ENCODE measurements at places on chromosomes 12 and 14.
A peak's percentile ranks its signal among the peaks of the same experiment; 100 is the strongest.

- no peak for DNase-seq
Measured at GRCh38 chr14:100828031-100828769, 2.3 kb downstream of the MEG3 start.

GRCh38 chr12:94157981-94158411 lies 9.6 kb downstream of the PLXNC1 start:
- no peak for DNase-seq

DNA sequence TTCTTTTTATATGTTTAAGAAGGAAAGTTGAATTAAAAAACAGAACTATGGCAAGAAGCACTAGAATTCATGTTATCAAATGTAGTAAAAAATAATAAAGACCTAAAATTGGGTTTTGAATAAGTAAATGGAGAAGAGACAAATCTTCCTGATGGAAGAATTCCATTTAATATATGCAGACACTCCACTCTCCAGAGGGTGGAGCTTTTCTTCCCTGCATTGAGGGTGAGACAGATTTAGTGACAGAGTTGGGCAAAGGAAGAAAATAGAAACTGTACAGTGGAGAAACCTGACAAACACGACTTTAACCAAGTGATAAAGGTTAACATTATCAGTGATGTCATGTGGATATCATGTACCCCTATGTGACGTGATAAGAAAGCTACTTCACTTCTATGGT lies 217.6 kb downstream of the PRKD1 start:
- DNase-seq: no peak

DNA sequence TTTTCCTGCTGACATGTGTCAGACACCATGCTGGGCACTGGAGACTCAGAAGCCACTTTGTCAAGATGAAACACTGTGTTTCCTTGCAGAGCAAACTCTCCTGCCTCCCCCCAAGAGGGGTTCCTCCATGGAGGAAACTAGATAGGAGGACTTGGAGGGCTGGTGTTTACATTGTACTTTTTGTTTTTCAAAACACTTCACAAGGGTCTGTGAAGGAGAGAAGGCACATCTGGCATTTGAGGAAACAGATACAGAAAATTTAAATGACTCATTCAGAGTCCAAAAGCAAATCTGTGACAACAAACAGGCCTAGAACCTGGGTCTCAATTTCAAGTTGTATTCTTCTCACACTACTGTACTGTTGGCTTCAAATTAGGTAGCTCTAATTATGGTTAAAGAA lies 6.7 kb upstream of the CDKL1 start:
- DNase-seq: no peak

GRCh38 chr12:17304503-17305347 lies 698.8 kb upstream of the LMO3 start:
- no peak for DNase-seq

DNA sequence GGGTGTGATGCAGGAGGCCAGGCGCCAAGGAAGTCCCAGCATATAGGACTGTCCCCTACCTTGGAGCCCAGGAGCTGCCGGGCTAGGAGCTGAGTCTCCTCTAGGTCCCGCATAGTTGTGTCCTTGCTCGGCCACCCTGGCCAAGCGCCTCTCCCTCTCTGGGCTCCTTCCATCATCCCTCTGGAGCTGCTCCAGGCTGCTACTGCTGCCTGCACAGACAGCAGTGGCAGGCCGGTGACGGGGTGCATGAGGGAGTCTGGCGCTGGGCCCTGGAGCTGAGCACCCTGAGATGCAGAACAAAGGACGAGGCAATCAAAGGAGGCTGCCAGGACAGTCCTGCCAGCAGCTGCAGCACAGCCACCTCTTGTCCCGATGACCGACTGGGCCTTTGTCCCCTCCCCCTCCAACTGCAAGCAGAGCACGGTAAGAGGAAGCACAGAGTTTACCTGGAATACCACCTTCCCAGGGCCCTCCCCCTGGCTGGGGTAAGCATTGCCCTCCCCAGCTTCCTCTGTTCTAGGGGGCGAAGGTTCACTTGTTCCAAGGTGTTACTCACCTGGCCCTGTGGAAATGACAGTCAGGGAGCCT lies 10.4 kb downstream of the DTX1 start:
- DNase-seq: no peak

GRCh38 chr12:107167756-107168155 lies 74.4 kb upstream of the CRY1 start:
- DNase-seq: no peak

DNA sequence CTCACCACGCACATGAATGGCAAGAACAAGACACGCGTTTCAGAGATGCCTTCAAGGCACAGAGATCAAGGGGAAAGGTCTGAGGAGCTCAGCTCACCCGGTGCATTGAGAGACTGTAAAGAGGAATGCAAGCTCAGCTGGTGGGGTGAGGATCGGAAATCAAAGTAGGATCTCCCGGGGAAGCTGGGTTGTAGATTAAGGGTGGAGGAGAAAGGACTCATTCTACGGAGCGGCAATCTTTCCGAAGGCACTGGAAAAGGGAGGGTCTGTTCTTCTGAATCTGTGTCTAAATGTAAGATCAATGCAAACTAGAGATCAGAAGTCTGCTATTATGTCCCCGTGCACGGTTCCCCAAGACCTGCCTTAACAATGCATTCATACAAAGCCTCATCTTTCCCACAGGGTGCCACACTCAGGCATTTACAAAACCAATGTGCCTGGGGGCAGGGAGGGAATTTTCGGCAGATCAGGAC lies 41.6 kb upstream of the PYGL start:
- no peak for DNase-seq

DNA sequence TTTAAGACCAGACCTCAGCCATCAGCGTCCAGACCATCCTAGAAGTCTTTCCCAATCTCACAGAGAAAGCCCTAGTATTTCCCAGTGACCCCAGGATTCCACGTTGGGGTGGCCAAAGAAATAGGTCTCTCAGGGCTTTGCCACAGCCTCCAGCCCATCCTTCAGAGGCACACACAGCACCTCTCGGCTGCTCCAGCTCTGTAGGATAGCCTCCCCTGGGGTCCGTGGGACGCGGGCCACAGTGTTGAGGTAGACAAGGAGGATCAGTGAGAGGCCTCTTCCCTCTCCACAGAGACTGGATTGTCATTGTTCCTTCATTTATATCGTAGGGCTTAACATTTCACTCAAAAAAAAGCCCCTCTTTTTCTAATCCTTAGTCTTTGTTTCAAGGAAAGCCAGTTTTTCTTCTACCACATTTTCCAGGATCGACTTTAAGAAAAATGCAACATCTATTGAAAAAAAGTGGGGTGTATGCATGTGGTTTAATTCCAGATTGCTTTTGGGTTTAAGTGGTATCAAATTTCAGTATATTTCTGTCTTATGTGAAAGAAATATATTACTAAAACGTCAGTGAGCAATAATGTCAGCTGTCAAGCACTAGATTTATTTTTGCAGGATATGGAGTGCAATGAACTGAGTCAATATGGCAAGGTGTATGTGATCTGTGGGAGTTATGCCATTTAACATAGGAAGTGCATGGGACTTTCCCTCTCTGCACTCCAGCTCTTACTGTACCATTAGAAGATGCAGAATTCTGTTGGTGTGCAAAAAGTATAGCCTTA lies 187.5 kb downstream of the MSRB3 start:
- no peak for DNase-seq

DNA sequence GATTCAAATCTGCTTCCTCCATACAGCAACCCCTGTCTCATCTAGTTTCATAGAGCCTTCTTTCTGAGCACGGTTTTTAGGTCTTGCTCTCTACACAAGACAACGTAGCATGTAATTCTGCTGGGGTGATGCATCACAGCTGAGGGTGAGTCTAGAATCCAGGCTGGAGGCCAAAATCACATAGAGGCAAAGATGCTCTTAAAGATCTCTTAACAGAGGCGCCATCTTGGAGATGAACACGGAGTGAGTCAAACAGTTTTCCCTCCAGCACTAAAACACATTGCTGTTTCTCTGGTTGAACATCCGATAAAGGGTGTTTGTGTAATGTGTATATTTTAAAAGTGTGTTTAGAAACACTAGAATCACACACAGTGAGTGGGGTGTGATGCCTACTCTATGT lies 78.9 kb downstream of the NOS1 start:
- DNase-seq: no peak

DNA sequence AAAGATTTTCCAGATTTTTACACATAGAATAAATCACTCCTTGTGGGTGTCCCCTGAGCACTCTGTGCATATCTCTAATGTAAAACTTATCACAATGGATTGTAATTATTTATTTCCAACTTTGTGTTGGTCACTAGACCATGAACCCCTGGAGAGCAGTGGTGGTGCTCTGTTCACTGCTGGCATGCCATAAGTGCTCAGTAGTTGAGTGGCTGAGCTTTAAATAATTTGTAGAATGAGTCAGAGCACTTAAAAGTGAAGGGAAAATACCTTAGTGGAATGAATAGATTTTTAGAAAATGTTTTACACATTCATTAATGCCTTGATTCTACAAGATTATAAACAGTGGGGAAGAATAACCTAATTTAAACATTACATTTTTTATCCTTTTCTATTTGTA lies 6.3 kb downstream of the MGAT4C start:
- DNase-seq: no peak

DNA sequence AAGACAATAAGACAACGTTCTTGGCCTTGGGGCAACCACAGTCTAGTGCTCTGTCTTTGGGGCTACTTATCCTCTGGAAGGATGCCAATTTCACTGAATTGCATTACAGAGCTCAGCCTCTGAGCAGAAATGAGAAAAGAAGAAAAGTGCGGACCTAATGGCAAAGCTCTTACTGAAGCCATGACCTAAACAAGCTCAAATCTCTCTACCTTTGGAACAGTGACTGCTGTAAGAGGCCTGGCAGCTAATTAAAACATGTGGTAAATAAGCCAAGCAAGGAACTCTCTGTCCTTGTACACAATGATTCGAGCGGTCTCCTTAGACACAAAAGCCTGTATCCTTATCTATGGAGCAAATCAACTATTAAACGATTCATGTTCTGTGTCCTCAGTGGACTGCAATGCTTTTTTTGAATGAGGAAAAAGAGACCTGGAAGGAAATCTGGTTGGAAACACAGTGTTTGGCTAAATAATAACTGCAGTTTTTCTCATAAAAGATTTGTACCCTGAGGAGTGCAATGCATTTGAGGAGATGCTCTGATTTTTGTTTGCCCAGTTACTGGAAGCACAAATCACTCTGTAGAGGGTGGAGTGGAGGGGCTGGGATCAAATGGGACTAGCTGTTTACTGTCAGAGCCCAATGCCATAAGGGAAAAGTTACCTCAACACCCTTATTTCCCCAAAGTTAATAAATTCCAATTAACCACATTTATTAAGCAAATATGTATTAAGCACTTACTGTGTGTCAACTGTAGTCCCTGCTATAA lies 113.9 kb downstream of the NDUFA12 start:
- no peak for DNase-seq

DNA sequence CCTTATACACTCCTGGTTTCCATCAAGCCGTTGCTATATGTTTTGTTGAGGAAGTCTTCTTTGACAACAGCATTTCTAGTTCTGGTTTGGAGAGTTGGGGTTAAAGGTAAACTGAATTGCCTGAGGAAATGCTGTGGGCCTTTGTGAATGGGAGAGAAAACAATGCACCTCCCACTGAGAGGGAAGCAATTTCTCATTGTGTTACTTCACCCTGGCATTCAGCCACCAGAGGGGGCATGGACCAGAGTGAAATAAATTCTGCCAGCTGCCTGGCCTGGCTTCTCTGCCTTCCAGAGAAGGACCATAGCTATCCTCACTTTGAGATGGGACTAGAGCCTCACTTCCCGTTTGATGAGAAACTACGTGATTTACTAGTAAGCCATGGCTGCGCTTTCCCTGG lies 475.3 kb downstream of the EGLN3 start:
- peak; percentile 17 for DNase-seq

DNA sequence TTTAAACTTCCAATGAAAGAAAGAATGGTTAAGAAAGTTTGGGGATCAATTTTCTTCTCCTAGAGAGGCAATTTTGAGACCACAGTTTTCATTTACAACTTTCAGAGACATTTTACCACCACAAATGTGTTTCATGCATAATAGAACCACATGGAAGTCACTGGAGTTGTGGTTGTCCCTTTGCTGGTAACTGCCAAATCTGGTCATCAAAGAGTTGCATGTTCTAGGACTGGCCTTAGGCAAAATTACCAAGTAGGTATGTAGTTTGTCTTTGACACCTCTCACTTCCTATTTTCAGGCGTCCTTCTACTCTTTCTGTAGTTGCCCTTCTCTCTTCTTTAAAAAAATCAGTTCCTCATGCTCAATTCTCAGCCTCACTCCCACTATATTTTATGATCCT lies 54.3 kb upstream of the TMX1 start:
- no peak for DNase-seq

DNA sequence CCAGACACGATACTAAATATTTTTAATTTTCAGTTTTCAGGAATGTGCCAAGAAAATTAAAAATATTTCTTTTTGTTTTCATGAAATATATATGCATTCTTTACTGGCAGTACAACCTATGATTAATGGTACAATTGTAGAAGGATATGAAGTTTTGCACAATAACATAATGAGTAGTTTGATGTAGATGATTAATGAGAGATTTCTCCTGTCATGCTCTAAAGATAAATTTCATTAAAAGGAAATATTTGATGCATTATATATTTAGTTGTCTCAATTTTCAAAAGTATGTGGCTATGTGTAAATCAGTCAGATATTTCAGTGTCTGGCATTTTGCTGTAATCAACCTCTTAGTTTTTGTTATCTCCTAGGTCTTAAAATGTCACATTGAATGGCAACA lies 940.2 kb upstream of the MDGA2 start:
- no peak for DNase-seq

- no peak for DNase-seq
Measured at GRCh38 chr14:51533872-51534553, 117.7 kb upstream of the FRMD6 start.

DNA sequence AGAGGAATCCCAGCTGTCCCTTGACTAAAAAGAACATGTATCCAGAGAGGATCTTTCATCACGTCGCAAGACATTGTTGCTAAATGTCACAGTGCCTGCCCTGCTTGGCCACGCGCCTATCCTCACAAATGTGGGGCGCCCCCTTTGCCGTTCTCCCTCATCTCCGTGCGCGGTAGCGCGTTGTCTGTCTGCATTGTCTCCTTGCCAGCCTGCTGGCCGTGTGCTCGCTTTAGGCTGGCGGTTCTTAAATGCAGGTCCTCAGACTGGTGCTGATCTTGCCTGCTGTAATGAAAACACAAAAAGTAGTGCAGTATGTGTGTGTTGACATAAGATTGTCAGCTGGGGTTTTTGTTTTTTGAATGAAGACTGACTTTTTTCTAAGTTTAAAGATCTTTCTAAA lies 198.2 kb upstream of the RGS6 start:
- no peak for DNase-seq

DNA sequence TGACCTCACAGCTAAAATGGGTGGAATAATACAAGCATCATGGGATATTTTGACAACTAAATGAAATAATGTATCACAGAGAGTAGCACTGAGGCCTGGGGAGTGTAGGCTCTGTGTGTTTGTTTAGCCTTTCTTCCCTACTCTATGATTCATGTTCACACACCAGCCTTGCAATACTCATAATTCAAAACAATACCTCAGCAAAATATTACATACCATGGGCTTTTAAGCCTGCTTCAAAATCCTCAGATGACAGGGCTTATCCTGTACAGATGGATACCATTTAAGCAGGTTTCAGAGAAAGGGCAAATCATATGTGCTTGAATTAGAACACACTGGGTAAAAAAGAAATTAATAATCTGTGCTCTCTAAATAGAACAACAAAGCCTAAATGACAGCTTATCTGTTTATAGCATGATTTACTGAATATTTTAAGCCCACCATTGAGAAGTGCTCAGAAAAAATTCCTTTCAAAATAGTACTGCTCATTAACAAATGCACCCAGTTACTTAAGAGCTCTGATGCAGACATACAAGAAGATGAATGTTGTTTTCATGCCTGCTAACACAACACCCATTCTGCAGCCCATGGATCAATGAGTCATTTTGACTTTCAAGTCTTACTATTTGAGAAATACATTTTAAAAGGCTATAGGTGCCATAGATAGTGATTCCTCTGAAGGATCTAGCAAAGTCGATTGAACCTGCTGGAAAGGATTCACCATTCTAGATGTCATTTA lies 84.9 kb upstream of the ADAMTS20 start:
- DNase-seq: no peak

Data from activated CD4-positive, alpha-beta memory T cell treated with anti-CD3 and anti-CD28 coated beads for 36 hours (primary cell).